K562 (cell line): ENCODE measurements at places on chromosomes 1 and 21.

DNA sequence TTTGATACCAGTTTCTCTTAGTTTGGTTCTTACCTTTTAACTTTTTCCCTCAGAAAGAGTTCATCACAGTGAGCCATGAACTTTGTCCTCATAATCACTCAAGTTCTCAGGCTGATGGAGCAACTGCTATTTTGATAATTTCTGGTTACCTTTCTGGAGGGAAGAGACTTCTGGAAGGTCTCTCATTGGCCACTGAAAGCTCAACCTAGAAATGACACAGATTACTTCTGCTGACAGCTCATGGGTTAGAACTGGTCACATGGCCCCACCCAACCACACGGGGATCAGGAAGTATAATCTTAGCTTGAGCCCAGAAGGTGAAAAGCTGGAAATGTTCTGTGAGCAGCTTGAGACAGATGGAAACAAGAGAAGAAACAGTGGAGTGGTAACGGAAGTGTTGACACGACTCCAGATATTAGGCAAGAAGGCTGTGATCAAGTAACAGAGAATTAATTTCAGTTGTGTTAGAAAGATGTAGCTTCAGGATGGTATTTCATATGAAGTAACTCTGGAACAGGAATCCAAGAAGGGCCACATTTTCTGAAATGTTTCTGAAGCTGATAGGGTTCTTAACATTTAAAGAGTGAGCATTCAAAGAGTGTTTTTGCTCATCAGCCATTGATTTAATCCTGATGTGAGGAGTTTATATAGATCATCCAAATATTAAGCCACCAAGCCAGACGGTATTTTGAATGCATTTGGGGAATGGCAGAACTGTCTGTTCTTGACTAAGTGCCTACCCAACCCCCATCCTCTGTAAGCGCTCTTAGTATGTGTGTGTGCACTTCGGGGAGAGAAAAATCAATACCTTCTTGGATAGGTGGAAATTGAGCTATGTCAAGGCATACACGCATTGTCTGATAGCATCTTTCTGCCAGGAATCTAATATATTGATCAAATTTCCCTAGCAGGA is 21.9 kb upstream of the XPR1 start:
- H3K27ac ChIP-seq: peak overlapping the region; percentile 91

- no peaks in the 10 kb centered on the region for H3K27me3 ChIP-seq
- H3K27ac ChIP-seq: no peak overlapping the region
- peaks cover 10% of the 10 kb centered on the region for H3K4me1 ChIP-seq
Measured at GRCh38 chr1:246333855-246334254, 173.2 kb downstream of the SMYD3 start.

- H3K27ac ChIP-seq: no peak overlapping the region
- H3K4me1 ChIP-seq: no peaks in the 10 kb centered on the region
- no peaks in the 10 kb centered on the region for H3K36me3 ChIP-seq
- 0 out of 2 replicates have a peak, but pooled peaks cover 6% of the 10 kb centered on the region for H3K27me3 ChIP-seq
- H3K4me3 ChIP-seq: no peak overlapping the region
Measured at GRCh38 chr1:213973129-213973528, 14.6 kb upstream of the PROX1 start.

DNA sequence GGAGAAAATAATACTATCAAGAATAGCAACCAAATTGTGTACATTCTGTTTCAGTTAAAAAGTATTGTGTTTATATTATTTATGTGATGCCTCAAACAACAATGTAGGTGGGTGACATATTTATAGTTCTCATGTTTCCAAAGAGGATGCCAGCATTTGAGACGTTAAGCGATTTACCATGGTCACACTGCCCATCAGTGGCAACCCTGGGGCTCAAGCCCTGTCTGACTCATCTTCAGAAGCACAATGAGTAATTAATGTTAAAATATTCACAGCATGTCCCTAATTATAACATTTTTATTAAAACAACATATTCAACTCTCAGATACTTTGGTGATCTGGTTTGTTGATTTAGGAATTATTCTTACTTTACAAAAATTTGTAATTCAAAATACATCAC is 409.4 kb downstream of the BRINP3 start:
- H3K27me3 ChIP-seq: no peaks in the 10 kb centered on the region
- H3K4me1 ChIP-seq: no peaks in the 10 kb centered on the region
- no peak for DNase-seq
- H3K36me3 ChIP-seq: no peaks in the 10 kb centered on the region
- H3K4me3 ChIP-seq: no peak overlapping the region
- no peak overlapping the region for H3K27ac ChIP-seq

DNA sequence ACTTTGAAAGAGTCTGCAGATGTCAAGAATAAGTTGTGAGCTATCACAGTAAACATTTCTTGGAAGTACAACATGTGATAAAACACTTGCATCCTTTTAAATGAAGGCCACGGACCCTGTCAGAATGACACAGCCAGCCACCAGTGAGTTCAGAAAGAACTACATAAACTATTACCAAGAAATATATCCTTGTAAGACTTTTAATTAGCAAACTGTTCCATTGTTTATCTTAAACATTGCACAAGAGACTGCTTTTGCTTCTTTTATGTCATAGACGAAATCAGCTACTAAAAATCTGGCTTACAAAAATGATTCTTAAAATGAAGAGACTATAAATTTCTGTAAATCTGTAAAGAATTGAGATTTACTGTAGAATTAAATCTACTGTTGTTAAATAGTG is 17.9 kb downstream of the LRRC7 start:
- no peak overlapping the region for H3K4me3 ChIP-seq
- H3K36me3 ChIP-seq: no peaks in the 10 kb centered on the region
- no peak for DNase-seq

- H3K4me1 ChIP-seq: no peaks in the 10 kb centered on the region
- no peaks in the 10 kb centered on the region for H3K27me3 ChIP-seq
- H3K27ac ChIP-seq: no peak overlapping the region
- no peaks in the 10 kb centered on the region for H3K36me3 ChIP-seq
Measured at GRCh38 chr1:118618618-118619340, 369.4 kb downstream of the TBX15 start.

GRCh38 chr21:14491269-14491681 is 54.8 kb downstream of the SAMSN1 start:
- no peak for DNase-seq
- H3K27me3 ChIP-seq: no peaks in the 10 kb centered on the region
- no peak overlapping the region for H3K4me3 ChIP-seq
- H3K36me3 ChIP-seq: peaks cover 91% of the 10 kb centered on the region
- H3K27ac ChIP-seq: peak overlapping the region; percentile 18; the same call in 1 of the 3 replicates

DNA sequence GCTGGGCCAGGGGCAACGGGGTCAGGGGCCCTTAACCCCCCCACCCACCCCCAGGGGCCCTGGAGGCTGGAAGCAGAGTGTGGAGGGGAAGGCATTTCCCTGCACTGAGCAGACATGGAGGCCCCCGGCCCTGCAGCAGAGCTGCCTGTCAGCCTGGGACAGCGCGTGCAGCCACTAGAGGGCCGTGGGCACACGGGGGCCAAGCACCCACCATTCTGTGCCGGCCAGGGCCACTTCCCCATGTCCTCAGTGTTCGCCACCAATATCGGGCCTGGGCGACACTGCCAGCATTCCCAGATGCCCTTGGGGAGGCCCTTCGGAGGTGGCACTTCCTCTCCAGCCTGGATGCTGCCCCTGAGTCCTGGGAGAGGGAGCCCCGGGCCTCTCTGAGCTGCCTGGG is 23.2 kb upstream of the ARHGEF16 start:
- H3K36me3 ChIP-seq: no peaks in the 10 kb centered on the region
- H3K27ac ChIP-seq: no peak overlapping the region
- H3K4me1 ChIP-seq: no peaks in the 10 kb centered on the region
- H3K4me3 ChIP-seq: no peak overlapping the region
- DNase-seq: peak; percentile 55

DNA sequence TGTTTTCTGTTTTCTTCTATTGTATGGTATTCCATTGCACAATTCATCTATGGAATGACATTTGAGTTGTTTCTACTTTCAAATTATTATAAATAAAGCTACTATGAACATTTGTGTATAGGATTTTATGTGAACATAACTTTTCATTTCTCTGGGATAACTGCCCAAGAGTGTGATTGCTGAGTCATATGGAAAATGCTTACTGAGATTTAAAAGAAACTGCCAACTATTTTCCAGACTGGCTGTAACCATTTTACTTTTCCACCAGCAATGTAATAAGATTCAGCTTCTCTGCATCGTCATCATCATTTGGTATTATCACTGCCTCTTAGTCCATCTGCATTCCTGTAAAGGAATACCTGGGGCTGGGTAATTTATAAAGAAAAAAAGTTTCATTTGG is 779.6 kb upstream of the PRMT6 start:
- H3K4me3 ChIP-seq: no peak overlapping the region
- H3K27me3 ChIP-seq: no peaks in the 10 kb centered on the region
- no peak overlapping the region for H3K27ac ChIP-seq
- DNase-seq: no peak

GRCh38 chr21:32413015-32413504 is 554 bp downstream of the EVA1C start:
- H3K4me3 ChIP-seq: no peak overlapping the region
- H3K27ac ChIP-seq: no peak overlapping the region
- H3K36me3 ChIP-seq: no peaks in the 10 kb centered on the region
- peaks cover 64% of the 10 kb centered on the region for H3K27me3 ChIP-seq

- peak; percentile 10 for DNase-seq
- no peak overlapping the region for H3K27ac ChIP-seq
- no peaks in the 10 kb centered on the region for H3K36me3 ChIP-seq
- H3K4me1 ChIP-seq: no peaks in the 10 kb centered on the region
Measured at GRCh38 chr1:7111853-7112252, 326.6 kb downstream of the CAMTA1 start.

DNA sequence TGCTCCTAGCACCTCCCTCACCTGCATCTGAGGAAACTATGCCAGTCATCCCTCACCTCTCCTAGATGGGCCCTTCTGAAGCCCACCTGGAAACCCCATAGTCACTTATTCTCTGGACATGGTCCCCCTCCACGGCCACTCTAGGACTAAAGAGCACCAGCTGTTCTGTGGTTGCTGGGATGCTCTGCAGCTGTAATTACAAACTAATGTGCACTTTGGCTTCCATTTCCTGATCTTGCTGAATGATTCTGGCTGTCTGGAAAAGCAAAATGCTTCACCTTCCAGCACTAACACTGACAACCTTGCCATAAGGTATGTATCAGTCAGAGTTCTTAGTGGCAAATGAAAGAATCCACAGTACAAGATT is 48.7 kb upstream of the PSEN2 start:
- no peak overlapping the region; the same call in 2 of the 3 replicates for H3K27ac ChIP-seq
- peaks cover 65% of the 10 kb centered on the region for H3K27me3 ChIP-seq
- no peaks in the 10 kb centered on the region for H3K4me1 ChIP-seq
- H3K36me3 ChIP-seq: no peaks in the 10 kb centered on the region

GRCh38 chr21:35933466-35933865 is 126.9 kb downstream of the SETD4 start:
- peaks cover 4% of the 10 kb centered on the region; the same call in 1 of the 2 replicates for H3K27me3 ChIP-seq
- no peaks in the 10 kb centered on the region for H3K36me3 ChIP-seq
- H3K4me3 ChIP-seq: no peak overlapping the region
- DNase-seq: no peak
- no peaks in the 10 kb centered on the region for H3K4me1 ChIP-seq

GRCh38 chr1:234484218-234484617 is 5.2 kb upstream of the TARBP1 start:
- H3K4me1 ChIP-seq: peaks cover 7% of the 10 kb centered on the region; the same call in 2 of the 3 replicates
- no peak overlapping the region for H3K4me3 ChIP-seq
- DNase-seq: no peak
- H3K27me3 ChIP-seq: peaks cover 7% of the 10 kb centered on the region; the same call in 1 of the 3 replicates

DNA sequence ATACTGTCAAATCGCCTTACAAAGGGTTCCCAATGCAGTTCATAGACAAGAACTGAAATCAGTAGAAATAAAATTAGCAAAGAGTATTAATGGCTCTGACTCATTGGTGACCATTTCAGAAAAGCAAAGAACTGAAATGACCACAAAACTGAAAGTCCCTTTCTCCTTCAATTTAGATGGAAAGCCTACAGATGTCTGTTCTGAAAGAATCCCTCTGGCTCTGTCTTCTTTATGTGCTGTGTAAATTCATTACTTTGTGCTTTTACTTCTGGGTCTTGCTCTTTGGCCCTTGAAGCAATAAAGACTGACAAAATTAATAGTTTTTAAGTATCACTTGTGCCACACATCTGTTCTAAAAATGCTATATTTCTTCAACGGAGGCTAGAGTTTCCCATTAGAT is 62.7 kb upstream of the GPR89A start:
- H3K4me3 ChIP-seq: no peak overlapping the region
- DNase-seq: no peak
- H3K4me1 ChIP-seq: no peaks in the 10 kb centered on the region
- H3K36me3 ChIP-seq: no peaks in the 10 kb centered on the region

GRCh38 chr1:3207217-3207848 is 138.3 kb downstream of the PRDM16 start:
- H3K4me1 ChIP-seq: no peaks in the 10 kb centered on the region
- H3K27me3 ChIP-seq: peaks cover 86% of the 10 kb centered on the region

GRCh38 chr1:5333291-5333690 is 658.9 kb downstream of the NPHP4 start:
- H3K27me3 ChIP-seq: no peaks in the 10 kb centered on the region
- H3K36me3 ChIP-seq: no peaks in the 10 kb centered on the region

GRCh38 chr1:168031627-168032026 is 94.8 kb upstream of the MPC2 start:
- peaks cover 35% of the 10 kb centered on the region for H3K36me3 ChIP-seq
- H3K4me1 ChIP-seq: no peaks in the 10 kb centered on the region
- DNase-seq: no peak
- H3K27me3 ChIP-seq: no peaks in the 10 kb centered on the region
- no peak overlapping the region for H3K27ac ChIP-seq

- no peak overlapping the region for H3K27ac ChIP-seq
- no peak for DNase-seq
Measured at GRCh38 chr1:203644191-203644590, 17.6 kb downstream of the ATP2B4 start.
